ENCODE measurements at places on chromosomes 5 and 9.

- DNase-seq, result no peak
These were observed 190.5 kb downstream of the HSPA4 start for GRCh38 chr5:133242221-133242835.

DNA sequence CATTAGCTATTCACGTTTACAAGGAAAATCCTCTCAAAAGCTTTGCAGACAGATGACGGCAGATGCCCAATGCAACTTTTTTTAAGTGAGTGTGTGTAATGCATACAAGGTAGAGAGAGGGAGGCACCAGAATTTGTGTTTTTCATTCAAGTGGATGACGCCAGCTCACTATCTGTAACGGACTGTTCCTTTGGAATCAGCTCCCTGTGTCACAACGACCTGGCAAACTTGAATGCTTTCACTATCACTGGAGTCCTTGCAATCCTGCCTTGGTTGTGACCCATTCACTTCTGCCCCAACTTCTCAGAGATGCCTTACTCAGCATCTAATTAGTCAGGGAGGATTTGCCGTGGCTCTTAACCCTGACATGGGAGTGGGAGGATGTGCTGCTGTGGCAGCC is 148.5 kb downstream of the BNC2 start:
- DNase-seq, result no peak

DNA sequence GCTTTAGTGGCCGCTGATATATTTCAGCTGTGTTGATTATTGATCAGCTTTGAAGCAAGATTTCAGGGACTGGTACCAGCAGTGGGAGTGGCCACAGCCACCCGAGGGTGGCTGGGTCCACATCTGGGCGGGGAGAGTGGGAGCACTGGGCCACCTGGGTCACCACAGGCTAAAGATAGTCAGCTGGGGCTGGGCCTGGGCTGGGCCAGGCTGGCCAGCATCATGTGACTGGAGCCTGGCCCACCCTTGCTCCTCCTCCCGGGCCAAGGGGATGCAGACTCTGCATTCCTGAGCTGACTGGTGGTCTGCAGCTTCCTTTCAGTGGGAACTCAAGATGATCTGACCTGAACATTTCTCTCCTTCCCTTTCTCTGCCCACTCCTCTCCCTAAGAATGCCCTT is 27.1 kb downstream of the LARP1 start:
- DNase-seq, result peak; percentile 46

- no peak for DNase-seq
These were observed 282.2 kb downstream of the MED10 start for GRCh38 chr5:6096101-6096500.

- no peak for DNase-seq
These were observed 84.0 kb upstream of the APC start for GRCh38 chr5:112653638-112654205.

All from hematopoietic multipotent progenitor cell treated with erythropoietin and hydrocortisone succinate and interleukin-3 and kit ligand, for 8 days (in vitro differentiated cells).